ENCODE measurements at places on chromosomes 2 and 18. TPM values are rescaled to one million over a fixed set of nuclear protein-coding genes. Genes with fewer than 3 reads are reported as not detected.

Gene ZBTB7C
- total RNA-seq, result 0.41 TPM

Gene HAAO
- total RNA-seq, result 0.90 TPM

Gene SLC4A3
- total RNA-seq, result 14.7 TPM

Gene PROM2
- 0.18 TPM for total RNA-seq

Gene SMYD1
- not detected for total RNA-seq

Gene HEATR5B
- 20.6 TPM for total RNA-seq

Gene NTSR2
- not detected for total RNA-seq

Gene SCG2
- total RNA-seq, result 3.4 TPM

Gene PIEZO2
- 1.6 TPM for total RNA-seq

Gene CFAP210
- total RNA-seq, result not detected

Gene NT5C1B
- total RNA-seq, result not detected

Gene ZAP70
- total RNA-seq, result not detected

Gene LINC00305
- total RNA-seq, result not detected

Gene RIT2
- total RNA-seq, result not detected

Gene TFCP2L1
- under 0.01 TPM for total RNA-seq

Gene SLC23A3
- total RNA-seq, result 1.6 TPM

Gene MFF
- 82.3 TPM for total RNA-seq

Gene ADD2
- 0.36 TPM for total RNA-seq

Gene COPS8
- total RNA-seq, result 123 TPM

Measured in fibroblast of the aortic adventitia (primary cell).